ENCODE measurements at places on chromosomes 4 and X.

- peaks cover 6% of the 10 kb centered on the region for H3K4me1 ChIP-seq
- peaks cover 12% of the 10 kb centered on the region for H3K27me3 ChIP-seq
- no peak overlapping the region for H3K4me3 ChIP-seq
- no peak overlapping the region for H3K27ac ChIP-seq
Observed at GRCh38 chr4:77187322-77187721, 30.3 kb downstream of the CCNG2 start.

- H3K27ac ChIP-seq = no peak overlapping the region
- H3K4me3 ChIP-seq = no peak overlapping the region
- no peaks in the 10 kb centered on the region for H3K4me1 ChIP-seq
- peaks cover 57% of the 10 kb centered on the region for H3K27me3 ChIP-seq
Observed at GRCh38 chrX:72003811-72004750, 93.4 kb downstream of the NHSL2 start.

DNA sequence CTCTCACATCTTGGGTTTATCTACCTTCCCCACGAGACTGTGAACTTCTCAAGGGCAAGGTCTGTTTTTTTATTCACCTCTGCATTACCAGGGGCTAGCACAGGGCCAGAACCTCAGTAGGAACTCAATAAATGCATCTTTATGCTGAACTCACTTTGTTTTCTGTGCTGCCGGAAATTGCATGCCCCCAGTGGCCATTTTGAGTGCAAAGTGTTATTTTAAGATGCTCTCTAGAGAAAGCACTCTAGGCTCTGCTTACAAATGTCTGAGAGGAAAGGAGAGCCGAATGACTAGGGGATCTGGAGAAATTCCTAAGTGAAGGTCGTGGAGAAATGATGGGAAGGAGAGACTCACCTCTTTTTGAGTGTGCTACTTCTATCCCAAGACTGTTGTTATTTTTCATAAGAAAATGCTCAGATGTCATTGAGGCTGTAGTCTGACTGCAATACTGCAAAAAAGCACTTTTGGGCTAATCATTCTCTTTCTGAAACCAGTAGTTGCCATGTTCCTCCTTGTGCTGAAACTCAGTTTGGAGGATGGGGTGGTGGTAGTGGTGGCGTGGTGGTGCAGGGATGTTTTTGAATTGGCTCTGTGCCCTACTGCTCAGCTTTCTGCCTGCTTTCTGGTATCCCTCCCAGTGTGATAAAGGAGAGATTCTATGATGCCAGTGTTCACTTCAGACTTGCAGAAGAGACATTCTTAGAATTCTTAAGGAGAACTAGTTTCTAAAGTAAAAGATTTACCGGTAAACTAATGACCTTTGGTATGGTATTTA lies 41.3 kb downstream of the DOCK11 start:
- H3K36me3 ChIP-seq = no peaks in the 10 kb centered on the region
- H3K27ac ChIP-seq = no peak overlapping the region
- H3K27me3 ChIP-seq = no peaks in the 10 kb centered on the region

GRCh38 chrX:48617542-48618340 lies 20.4 kb downstream of the WDR13 start:
- H3K4me1 ChIP-seq = peaks cover 8% of the 10 kb centered on the region
- no peaks in the 10 kb centered on the region for H3K27me3 ChIP-seq
- H3K36me3 ChIP-seq = no peaks in the 10 kb centered on the region

DNA sequence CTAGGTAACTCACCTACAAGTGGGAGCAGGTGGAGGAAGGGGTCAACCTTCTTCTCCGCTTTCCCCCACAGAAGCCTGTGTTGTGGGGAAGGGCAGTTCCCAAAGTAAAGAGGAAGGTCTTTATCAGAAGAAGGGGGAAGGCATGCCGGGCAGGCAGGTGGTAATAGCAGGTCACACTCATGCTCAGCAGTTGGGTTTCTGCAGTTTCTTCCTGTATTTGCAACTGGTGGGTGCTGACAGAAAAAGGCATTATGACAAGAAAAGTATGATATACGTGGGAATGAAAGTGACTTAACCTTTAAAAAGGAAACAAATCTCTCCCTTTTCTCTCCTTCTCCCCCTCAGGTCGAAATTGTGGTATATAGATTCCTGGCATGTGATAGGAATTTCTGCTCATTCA lies 3.7 kb downstream of the MTMR1 start:
- H3K27ac ChIP-seq = peak overlapping the region; percentile 33
- H3K27me3 ChIP-seq = no peaks in the 10 kb centered on the region
- DNase-seq = no peak
- H3K36me3 ChIP-seq = peaks cover 28% of the 10 kb centered on the region
- H3K4me1 ChIP-seq = peaks cover 30% of the 10 kb centered on the region
- H3K4me3 ChIP-seq = no peak overlapping the region

DNA sequence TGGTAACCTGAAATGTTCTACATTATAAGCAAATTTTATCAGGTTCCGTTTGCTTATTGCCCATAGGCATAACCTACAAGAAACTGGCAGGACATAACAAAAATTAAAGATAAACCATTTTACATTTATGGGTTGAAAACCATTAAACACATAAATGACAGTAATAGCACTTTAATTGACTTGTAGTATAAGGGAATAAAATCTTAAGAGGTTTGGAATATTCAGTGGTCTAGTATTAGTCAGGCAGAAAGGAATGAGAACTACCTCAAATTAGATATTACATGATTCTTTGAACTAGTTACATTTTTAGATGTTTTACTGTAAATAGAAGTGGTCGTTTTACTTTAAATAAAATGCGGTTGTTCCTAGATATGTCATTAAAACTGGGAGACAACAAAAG lies 111.9 kb downstream of the ADAMTS3 start:
- DNase-seq = no peak
- no peaks in the 10 kb centered on the region for H3K4me1 ChIP-seq
- no peak overlapping the region for H3K27ac ChIP-seq
- no peak overlapping the region for H3K4me3 ChIP-seq
- H3K27me3 ChIP-seq = no peaks in the 10 kb centered on the region

DNA sequence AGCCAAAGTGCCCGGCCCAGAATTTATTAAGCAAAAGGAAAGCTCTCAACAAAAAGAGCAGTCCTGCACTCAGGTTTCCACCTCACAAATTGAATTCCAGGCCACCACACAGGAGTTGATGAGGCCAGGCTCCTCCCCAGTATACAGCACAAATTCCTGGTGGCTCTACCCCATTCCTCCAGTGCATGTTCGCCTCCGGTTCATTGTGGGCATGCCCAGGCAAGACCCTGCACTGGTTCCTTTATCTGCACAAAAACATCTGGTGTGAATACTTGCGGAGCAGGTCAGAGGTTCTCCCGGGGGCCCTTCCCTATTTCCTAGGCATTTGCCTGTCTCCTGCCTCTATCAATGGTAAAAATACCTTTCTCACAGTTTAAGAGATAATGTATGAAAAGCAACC lies 195.2 kb upstream of the ANXA10 start:
- H3K36me3 ChIP-seq = no peaks in the 10 kb centered on the region
- DNase-seq = peak; percentile 43
- peak overlapping the region; percentile 70 for H3K27ac ChIP-seq
- no peaks in the 10 kb centered on the region for H3K27me3 ChIP-seq
- peaks cover 36% of the 10 kb centered on the region for H3K4me1 ChIP-seq

- H3K27ac ChIP-seq = peak overlapping the region; percentile 100
- no peaks in the 10 kb centered on the region for H3K27me3 ChIP-seq
- H3K4me1 ChIP-seq = peaks cover 44% of the 10 kb centered on the region
- H3K36me3 ChIP-seq = peaks cover 53% of the 10 kb centered on the region
- no peak overlapping the region for H3K4me3 ChIP-seq
- DNase-seq = no peak
Observed at GRCh38 chrX:107712231-107713202, 63.1 kb downstream of the TSC22D3 start.

DNA sequence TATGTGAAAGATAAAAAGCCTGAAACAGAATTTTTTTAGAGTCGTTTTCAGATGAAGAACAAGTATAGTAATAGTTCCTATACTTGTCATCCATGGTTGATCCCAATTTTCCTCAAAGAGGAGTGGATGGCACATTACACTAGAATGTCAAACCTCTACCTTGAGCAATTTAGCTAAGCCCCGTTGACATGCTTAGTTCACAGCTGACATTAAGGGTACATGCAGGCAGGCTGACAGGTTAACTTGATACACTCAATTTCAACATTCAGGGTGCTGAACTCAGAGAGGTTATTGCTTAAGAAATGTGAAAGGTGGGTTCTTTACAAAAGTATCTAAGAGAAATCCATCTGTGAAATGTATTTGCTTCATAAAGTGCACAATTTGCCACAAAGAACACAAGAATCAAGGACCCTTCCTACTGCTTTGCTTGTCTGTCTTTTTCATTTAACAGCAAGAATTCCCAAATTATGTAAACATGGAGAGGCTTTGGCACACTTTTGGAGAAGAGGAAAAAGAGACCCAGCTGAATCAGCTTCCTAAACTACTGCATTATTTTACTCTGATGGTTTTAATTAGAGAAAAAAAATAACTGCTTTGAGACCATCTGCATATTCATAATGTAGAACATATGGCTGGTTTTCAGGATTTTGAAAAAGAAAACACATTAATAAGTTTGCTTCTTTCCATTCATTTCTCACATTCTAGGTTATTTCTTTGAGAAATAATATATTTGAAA lies 122.5 kb upstream of the DDIT4L start:
- DNase-seq = no peak
- no peaks in the 10 kb centered on the region for H3K36me3 ChIP-seq
- no peak overlapping the region for H3K4me3 ChIP-seq
- no peaks in the 10 kb centered on the region for H3K27me3 ChIP-seq

DNA sequence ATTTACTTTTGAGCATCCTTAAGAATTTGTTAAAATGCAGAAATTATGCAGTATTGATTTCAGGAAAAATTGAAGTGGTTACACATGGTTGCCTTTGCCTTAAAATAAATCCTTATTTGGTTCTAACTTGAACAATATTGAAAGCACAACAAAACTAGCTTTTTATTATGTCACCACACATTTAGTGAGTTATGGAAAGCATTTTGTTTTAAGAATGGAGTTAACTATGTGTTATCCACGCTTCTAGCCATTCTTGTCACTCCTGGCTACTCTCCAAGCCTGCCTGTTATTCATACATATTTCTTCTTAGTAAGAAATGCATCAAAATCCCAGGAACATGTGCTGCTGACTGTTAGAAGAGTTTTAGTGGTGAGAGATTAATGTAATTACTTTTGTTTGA lies 73.9 kb downstream of the FAT4 start:
- H3K36me3 ChIP-seq = no peaks in the 10 kb centered on the region
- H3K4me1 ChIP-seq = peaks cover 14% of the 10 kb centered on the region
- H3K27me3 ChIP-seq = no peaks in the 10 kb centered on the region
- no peak overlapping the region for H3K4me3 ChIP-seq

- H3K36me3 ChIP-seq = peaks cover 10% of the 10 kb centered on the region
- no peaks in the 10 kb centered on the region for H3K4me1 ChIP-seq
- H3K27me3 ChIP-seq = no peaks in the 10 kb centered on the region
- no peak overlapping the region for H3K27ac ChIP-seq
Observed at GRCh38 chr4:110629214-110629754, 6.4 kb upstream of the PITX2 start.

GRCh38 chr4:94413085-94413840 lies 38.5 kb upstream of the PDLIM5 start:
- no peaks in the 10 kb centered on the region for H3K36me3 ChIP-seq
- H3K27ac ChIP-seq = no peak overlapping the region
- H3K27me3 ChIP-seq = no peaks in the 10 kb centered on the region
- H3K4me1 ChIP-seq = peaks cover 35% of the 10 kb centered on the region
- no peak for DNase-seq
- H3K4me3 ChIP-seq = peak overlapping the region; percentile 54

GRCh38 chr4:113635739-113636437 lies 125.7 kb downstream of the CAMK2D start:
- H3K27me3 ChIP-seq = no peaks in the 10 kb centered on the region
- peak overlapping the region; percentile 45 for H3K27ac ChIP-seq
- peaks cover 7% of the 10 kb centered on the region for H3K36me3 ChIP-seq
- peak overlapping the region; percentile 42 for H3K4me3 ChIP-seq
- H3K4me1 ChIP-seq = peaks cover 62% of the 10 kb centered on the region
- no peak for DNase-seq

- no peak overlapping the region for H3K27ac ChIP-seq
- no peaks in the 10 kb centered on the region for H3K27me3 ChIP-seq
- peaks cover 17% of the 10 kb centered on the region for H3K4me1 ChIP-seq
- DNase-seq = no peak
Observed at GRCh38 chr4:113987382-113987941, 8.0 kb upstream of the ARSJ start.

DNA sequence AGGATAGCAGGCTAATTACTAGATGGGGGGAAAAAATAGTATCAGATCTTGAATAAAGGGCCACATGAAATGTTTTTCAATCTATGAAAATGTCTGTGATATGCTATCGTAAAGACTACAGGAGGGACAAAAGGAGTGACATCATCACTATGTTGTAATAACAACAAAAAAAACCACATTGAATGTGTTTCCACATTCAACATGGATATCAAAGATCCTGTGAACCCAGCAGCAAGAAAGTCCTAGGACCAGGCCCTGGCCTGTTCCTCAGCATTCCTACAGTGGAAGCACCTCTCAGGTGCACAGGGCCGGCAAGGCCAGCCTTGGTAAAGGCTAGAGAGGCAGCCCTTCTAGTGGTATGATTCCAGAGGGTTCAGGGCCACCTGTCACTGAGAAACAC lies 118.3 kb downstream of the RELL1 start:
- H3K4me3 ChIP-seq = no peak overlapping the region
- H3K36me3 ChIP-seq = peaks cover 14% of the 10 kb centered on the region
- peaks cover 25% of the 10 kb centered on the region for H3K4me1 ChIP-seq
- no peak for DNase-seq
- peak overlapping the region; percentile 77 for H3K27ac ChIP-seq
- no peaks in the 10 kb centered on the region for H3K27me3 ChIP-seq

- no peak overlapping the region for H3K27ac ChIP-seq
- H3K4me1 ChIP-seq = no peaks in the 10 kb centered on the region
- no peaks in the 10 kb centered on the region for H3K27me3 ChIP-seq
- H3K4me3 ChIP-seq = no peak overlapping the region
Observed at GRCh38 chr4:102678107-102678506, 82.7 kb downstream of the MANBA start.

- H3K27ac ChIP-seq = no peak overlapping the region
- no peak overlapping the region for H3K4me3 ChIP-seq
- H3K27me3 ChIP-seq = no peaks in the 10 kb centered on the region
- H3K4me1 ChIP-seq = no peaks in the 10 kb centered on the region
- H3K36me3 ChIP-seq = no peaks in the 10 kb centered on the region
Observed at GRCh38 chr4:73533515-73534422, 52.2 kb downstream of the AFM start.

DNA sequence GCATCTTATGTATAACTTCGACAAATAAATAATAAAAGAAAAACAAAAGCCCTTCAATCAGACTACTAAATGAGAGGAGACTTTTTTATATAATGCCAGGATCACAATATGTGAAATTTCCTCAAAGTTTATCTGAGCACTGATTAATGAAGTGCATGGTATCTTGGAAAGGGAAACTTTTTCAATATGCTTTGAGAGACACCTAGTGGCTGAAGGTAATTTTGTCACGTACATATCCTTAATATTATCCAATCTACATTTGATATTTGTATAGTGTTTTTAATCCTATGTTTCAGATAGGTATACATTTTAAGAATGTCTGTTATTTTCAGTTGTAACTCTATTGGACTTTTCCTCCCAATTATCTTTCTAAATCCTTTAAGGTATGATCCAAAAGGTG lies 146.8 kb downstream of the KLHL4 start:
- no peak overlapping the region for H3K27ac ChIP-seq
- no peak for DNase-seq
- H3K36me3 ChIP-seq = no peaks in the 10 kb centered on the region
- H3K4me3 ChIP-seq = no peak overlapping the region
- H3K27me3 ChIP-seq = no peaks in the 10 kb centered on the region
- H3K4me1 ChIP-seq = no peaks in the 10 kb centered on the region

Data from Calu3 (cell line).